ENCODE measurements at places on chromosomes 12 and 14.

DNA sequence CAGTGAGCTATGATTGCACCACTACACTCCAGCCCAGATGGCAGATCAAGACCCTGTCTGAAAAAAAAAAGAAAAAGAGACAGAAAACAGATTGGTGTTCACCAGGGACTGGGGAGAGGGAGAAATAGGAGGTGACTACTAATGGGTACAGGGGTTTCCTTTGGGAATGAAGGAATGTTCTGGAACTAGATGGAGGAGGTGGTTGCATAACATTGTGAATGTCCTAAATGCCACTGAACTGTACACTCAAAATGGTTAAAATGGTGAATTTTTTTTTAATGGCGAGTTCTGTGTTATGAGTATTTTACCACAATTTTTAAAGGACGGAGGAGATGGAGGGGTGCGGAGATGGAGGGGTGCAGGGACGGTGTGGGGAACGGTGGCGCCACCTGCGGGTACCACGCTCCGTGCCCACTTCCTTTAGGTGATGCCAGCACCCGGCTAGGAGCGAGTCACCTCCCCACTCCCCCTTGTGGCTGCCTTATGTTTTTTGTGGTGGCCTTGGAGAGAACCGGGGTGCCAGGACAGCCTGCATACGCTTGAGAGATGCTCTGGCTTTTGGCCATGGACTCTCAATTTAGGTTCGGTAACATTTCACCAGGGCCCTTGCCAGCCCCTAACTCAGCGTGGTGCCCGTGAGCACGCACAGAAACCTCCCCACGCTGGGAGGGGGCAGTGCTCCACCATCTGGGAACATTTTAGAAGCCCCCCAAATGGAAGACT is 16.1 kb downstream of the UBC start:
- DNase-seq, result no peak

DNA sequence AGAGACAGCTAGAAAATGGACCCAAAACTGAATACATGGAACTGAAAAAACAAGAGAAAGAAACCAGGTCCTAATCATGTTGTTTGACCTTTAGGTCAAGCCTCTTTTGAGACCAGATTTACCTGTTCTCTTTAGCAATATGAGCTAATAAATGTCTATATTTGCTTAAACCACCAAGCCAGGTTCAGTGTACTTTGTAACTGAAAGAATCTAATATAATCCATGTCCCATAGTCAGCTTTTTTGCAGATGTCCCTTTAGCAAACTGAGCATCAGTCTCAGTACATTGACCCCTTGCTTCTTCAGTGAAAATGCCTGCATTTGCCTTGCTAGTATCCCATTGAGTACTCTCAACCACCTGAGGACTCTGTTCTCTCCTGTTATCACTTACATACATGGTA is 61.7 kb downstream of the PLCZ1 start:
- no peak for DNase-seq

GRCh38 chr14:87465770-87466169 is 527.2 kb downstream of the GALC start:
- no peak for DNase-seq

GRCh38 chr12:49615725-49616124 is 7.6 kb upstream of the PRPF40B start:
- peak; percentile 61 for DNase-seq

- peak; percentile 71 for DNase-seq
These were observed 28.9 kb downstream of the ABCC9 start for GRCh38 chr12:21912318-21912717.

- peak; percentile 88 for DNase-seq
These were observed 10.0 kb upstream of the KRT82 start for GRCh38 chr12:52415870-52416750.

DNA sequence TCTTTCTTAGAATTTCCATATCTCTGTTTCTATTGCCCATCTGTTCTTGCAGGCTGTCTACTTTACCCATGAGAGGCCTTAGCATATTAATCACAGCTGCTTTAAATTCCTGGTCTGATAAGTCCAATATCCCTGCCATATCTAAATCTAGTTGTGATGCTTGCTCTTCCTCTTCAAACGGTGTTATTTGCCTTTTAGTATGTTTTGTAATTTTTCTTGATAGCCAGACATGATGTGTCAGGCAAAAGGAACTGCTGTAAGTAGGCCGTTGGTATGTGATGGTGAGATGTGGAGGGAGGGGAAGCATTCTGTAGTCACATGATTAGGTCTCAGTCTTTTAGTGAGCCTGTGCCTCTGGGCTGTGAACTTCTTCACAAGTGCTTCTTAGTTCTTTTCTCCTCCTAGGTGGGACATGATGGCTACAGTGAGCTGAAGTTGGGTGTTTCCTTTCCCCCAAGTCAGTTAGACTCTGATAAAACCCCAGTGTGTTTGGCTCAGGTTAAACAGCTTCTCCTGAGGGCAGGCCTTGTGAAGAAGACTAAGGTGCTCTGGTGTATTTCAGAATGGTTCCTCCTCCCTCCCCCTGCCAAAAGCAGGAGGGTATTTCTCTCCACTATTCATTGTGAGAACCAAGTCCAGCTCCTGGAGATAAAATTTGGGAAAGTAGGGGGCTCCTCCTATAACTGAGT is 195.9 kb upstream of the PARP11 start:
- DNase-seq, result peak; percentile 17

DNA sequence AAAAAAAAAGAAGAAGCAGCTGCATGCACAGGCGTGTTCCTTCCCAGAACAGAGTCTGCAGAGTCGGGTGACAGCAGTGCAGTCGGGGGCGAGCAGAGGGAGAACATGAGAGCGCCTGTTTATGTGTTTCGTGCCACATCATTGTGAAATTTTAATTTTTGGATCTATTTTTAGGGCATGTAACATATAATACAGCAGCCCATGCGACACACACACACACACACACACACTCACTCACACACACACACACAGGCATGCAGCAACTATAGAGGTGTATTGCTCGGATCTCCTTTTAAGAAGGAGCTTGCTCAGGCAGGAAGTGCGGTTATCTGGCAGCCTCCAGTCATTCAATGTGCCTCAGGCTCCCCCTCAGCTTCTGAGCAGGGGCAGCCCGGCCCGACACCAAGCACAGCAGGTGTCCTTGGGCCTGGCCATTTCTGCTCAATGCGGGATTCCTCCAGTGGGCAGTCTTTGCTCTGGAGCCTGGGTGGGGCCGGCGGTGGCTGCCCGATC is 71.8 kb downstream of the ZNF664 start:
- DNase-seq, result no peak

- DNase-seq, result peak; percentile 26
These were observed 26.2 kb downstream of the C2CD5 start for GRCh38 chr12:22518060-22518719.

DNA sequence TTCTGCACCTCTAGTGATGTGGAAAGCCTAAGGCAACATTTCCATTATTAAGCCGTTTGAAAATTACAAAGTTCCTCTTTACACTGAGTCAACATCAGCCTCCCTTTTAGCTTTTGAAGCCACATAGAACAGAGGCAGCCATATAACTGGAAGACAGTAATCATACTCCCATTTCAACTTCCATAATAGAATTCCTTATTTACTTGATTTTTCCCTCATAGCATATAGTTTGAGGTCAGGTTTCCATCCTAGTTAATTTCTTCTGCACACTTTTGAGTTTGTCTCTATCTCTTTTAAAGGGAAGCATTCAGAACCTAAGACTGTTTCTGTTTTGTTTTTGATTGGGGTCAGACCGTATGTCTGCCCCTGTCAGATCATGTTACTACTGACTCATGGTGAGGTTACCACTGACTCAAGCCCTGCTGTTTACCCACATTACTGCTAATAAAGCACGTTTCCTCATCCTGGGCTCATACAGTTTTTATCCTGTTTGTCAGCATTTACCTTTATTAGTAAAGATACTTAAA is 161.0 kb downstream of the SLC38A4 start:
- DNase-seq, result peak; percentile 91

DNA sequence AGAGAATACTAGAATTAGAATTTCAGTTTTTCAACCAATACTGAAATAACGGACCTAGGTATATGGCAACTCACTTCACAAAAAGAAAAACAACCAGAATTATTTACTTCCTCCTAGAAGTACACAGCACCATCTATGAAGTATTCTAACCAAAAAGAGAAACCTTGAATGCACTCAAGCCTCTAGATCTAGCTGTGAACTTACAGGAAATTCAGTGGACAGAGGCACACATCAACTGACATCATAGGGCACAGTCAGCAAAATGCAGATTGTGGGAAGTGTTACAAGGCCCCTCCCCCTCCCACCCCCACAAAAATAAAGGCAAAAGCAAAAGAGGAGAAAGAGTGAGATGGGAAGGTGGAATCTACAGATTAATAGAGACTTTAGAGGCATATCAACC is 102.4 kb downstream of the TMTC1 start:
- no peak for DNase-seq

- no peak for DNase-seq
These were observed 32.6 kb downstream of the TRHDE start for GRCh38 chr12:72304751-72305150.

DNA sequence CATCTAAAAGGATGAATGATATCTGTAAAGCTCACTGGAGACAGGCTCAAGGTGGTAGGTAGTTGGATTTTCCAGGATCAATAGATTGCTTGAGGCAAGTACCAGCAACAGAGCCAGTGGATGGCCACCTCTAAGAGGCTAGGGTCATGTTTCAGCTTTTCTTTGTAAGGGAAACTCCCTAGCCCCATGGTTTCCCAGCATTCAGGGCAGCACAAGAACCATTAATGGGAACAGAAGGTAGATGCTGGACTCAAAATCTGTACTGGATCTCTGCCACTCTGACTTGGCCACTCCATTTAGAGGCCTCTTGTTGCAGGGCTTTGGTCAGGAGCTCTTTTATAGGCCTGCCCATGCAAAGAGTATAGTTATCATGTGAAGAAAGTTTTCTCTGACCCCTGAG is 76.1 kb upstream of the DYRK2 start:
- no peak for DNase-seq

DNA sequence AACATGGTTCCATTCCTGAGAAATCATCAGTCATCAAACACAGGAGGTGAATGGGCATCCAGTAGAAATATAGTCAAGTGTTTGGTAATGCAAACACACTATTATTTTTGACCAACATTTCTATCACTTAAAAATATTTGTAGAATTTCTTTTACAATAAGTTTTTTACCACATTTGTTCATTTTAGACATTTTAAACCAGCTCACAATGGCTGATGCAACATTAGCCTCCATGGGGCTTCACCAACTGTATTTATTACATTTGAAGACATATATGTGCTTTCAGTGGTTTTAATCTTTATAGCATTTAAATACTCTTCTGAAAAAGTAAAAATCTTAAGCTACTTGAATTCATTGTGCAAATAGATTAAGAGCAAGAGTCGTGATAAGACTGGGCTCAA is 1201.4 kb upstream of the TMEM132C start:
- no peak for DNase-seq

GRCh38 chr14:36998686-36999085 is 173.7 kb downstream of the SLC25A21 start:
- DNase-seq, result peak; percentile 8

DNA sequence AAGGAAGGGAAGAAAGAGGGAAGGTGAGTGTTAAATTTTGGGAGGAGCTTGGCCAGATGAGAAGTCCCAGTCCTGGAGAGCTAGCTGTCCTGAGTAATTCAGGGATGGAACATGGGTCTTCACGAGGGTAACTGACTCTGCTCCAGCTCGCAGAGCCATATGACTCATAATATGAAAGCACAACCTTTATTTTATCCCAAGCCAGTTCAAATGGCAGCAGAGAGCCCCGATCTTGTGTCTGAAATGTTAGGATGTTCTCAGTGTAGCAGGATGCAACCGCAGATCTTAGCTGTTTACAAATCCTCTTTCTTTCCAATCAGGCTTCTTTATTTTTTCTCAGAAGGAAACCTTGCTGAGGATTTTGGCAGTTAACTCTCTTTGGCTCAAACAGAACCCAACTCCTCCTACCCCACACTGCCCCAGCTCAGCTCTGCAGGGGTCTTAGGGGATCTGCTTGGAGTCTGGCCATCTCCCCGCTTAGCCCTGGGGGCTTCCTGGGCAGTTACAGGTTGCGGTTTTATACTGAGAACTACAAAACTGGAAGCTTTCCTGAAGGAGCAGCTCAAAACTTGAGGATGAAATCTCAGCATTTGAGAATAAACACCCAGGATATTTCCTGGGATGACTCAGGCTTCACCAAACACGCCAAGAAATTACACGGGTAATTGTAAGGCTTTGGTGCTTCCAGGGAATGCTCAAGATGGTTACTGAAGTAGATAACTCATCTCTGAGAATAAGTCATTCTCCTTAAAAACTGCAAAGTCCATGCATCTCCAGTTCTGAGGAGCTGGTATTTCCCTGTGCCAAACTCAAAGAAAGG is 92.5 kb downstream of the VCPKMT start:
- peak; percentile 87 for DNase-seq

GRCh38 chr14:80636071-80636470 is 305.5 kb downstream of the CEP128 start:
- no peak for DNase-seq

- DNase-seq, result no peak
These were observed 111.7 kb downstream of the PPP2R5E start for GRCh38 chr14:63431466-63431865.

DNA sequence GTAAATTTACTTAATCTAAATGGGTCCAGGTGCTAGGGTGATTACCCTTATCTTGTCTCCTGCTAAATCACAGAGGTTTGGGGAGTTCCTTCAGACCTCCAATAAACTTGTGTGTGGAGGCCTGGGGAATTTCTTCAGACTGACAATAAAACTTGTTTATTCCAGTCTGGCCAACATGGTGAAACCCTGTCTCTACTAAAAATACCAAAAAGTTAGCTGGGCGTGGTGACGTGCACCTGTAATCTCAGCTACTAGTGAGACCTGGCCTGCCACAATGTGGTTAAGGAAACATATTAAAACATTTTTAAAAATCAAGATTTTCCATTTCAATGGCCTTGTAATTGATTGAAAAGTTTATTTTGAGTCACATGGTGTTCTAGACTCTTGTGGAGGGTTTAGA is 126.9 kb upstream of the FGD4 start:
- DNase-seq, result no peak

DNA sequence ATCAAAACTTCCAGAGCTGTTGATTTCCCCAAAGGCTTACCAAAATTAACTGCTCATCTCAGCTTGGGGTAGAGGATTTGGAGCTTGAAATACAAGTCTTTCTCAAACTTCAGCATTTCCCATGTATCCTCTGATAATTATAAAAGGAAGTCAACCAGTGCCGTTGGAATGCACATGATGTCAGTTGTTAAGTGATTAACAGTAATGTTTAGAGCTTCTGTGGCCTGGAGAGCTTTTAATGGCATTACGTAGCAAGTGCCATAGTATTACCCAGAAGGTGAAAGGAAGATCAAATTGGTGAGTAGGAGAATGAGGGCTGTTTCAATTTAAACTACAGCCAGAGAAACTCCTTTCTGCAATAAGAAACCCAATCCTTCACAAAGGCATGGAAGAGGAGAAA is 62.5 kb upstream of the PTPRR start:
- peak; percentile 85 for DNase-seq

- DNase-seq, result no peak
These were observed 49.9 kb upstream of the LTBP2 start for GRCh38 chr14:74661726-74662450.

DNA sequence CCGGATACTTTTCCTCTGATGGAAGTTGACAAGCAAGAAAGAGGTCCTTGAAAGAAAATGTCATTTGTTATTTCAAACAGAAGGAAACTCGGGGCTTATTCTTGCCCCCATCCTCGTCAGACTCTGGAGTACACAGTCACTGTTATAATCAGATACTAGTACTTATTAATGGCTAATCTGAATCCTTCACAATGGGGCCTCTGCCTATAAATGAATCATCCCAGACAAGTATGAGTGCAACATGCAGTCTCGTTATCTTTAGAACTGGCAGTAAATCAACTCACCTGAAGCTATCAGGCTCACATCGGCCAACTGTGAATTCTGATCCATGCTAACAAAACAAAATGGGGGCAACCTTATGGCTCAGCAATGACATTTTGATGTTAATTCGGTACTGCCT is 216.7 kb downstream of the GRIN2B start:
- no peak for DNase-seq

GRCh38 chr12:20722142-20722541 is 27.0 kb downstream of the SLCO1C1 start:
- no peak for DNase-seq

Measured in fibroblast of skin of right biceps (primary cell).